Hematopoietic multipotent progenitor cell treated with erythropoietin and hydrocortisone succinate and interleukin-3 and kit ligand, for 15 days (in vitro differentiated cells): ENCODE measurements at places on chromosomes 13 and 19.

DNA sequence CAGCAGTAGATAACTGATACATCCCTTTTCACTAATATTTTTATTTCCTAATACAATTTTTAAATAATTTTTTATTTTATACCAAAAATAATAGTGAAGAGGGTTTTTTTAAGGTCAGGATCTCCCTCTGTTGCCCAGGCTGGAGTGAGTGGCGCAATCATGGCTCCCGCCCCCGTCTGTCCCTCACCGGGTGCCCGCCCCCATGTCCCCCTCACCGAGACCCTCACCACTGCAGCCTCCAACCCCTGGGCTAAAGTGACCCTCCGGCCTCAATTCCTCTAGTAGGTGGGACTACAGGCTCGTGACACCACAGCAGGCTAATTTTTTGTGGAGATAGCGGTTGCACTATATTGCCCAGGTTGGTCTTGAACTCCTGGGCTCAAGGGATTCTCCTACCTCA, 17.8 kb upstream of the ZNF846 start:
- DNase-seq: no peak

- no peak for DNase-seq
These were observed 320.2 kb downstream of the TBC1D4 start for GRCh38 chr13:75161804-75162203.

GRCh38 chr19:13962699-13963602, 10.6 kb downstream of the DCAF15 start:
- no peak for DNase-seq

GRCh38 chr13:90455823-90456222, 891.7 kb upstream of the MIR17HG start:
- DNase-seq: no peak

DNA sequence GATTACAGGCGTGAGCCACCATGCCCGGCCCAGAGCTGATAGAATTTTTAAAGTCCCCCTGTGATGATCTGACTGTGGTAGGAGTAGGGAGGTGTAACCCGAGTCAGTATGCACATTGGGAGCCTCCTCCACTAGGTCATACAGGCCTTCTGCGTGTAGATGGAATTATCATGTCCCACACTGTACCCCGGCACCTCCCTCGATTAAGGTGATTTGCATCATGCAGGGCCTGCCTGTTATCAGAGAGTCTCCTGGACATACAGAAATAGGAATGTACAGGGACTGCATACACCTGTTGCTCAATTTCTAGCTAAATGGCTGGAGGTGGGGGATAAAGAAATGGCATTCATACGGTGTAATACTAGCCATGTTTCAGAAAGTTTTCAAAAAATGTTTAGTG, 922 bp upstream of the ERVK3-1 start:
- no peak for DNase-seq

DNA sequence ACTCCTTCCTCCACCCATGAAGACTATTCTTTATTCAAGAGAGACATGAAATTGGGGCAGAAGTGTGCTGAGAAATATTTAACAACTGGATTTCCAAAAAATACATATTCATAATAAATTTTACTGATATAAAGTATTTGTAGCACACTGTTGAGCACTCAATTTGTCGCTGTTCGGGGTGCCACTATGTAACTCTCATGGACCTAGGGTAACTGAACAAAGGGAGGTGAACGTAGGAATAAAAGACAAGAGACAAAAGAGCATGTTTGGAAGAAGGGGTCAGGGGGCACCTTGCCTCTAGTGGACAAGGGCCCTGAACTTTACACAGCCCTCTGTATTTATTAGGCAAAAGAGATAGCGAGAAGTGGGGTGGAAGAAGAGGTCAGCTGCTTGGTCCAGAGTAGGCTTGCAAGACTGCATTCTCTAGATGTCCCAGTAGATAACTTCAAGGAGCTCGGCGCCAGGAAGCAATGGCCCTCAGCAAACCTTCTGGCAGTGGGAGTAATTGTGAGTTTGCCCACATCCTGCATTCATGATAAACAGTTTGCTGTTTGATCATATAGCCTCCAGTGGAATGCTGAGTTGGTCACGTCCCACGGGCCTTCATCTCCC, 4.5 kb upstream of the ZNF175 start:
- no peak for DNase-seq

- DNase-seq: no peak
These were observed 1.6 kb upstream of the KMT2B start for GRCh38 chr19:35715981-35716800.

DNA sequence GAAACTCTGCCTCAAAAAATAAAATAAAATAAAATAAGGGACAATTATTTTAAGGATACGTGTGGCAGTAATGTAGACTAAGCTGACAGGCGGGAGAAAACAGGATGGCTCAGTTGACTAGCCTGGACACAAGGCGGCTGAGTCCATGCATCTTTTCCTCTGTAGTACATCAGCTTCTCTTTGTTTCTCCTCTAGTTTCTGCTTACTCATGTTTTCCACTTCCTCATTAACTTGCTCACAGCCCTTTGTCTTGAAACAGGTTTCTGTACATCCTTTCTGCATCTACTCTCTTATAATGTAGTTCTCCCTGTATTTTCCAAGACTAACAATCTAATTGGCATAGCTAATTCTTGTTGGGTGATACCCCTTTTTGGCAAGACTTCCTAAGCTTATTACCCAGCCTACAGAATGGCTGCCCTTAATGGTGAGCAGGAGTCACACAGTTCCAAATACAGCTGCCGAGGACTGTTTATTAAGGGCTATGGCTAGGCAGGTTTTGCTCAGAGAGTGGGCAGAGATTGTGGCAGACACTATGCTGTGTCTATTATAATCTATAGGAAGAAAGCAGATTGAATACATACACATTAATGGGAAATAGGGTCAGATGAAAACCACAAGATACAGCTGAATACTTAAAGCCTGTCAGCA, 58.7 kb upstream of the KLF5 start:
- DNase-seq: no peak

- DNase-seq: no peak
These were observed 100.1 kb upstream of the CLDN10 start for GRCh38 chr13:95452375-95452774.

GRCh38 chr19:38898788-38899446, 501 bp downstream of the SIRT2 start:
- DNase-seq: no peak

GRCh38 chr13:99722931-99723330, 221.7 kb downstream of the TM9SF2 start:
- no peak for DNase-seq

DNA sequence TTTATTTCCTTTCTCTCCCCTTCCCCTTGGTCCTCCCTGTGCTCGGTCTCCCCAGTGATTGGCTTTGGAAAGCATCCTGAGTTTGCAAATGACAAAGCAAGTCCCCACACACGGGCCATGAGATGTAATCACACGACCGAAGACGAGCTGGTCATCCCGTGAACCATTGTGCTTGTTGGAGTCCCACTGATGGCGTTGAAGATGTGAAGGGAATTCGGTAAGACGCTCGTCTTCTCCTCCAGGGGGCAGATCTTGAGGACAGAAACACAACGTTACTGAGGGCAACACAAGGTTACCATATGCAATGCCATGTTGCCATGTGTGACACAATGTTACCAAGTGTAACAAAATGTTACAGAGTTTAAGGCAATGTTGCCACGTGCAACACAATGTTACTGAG, 42.0 kb upstream of the SLC15A1 start:
- no peak for DNase-seq

DNA sequence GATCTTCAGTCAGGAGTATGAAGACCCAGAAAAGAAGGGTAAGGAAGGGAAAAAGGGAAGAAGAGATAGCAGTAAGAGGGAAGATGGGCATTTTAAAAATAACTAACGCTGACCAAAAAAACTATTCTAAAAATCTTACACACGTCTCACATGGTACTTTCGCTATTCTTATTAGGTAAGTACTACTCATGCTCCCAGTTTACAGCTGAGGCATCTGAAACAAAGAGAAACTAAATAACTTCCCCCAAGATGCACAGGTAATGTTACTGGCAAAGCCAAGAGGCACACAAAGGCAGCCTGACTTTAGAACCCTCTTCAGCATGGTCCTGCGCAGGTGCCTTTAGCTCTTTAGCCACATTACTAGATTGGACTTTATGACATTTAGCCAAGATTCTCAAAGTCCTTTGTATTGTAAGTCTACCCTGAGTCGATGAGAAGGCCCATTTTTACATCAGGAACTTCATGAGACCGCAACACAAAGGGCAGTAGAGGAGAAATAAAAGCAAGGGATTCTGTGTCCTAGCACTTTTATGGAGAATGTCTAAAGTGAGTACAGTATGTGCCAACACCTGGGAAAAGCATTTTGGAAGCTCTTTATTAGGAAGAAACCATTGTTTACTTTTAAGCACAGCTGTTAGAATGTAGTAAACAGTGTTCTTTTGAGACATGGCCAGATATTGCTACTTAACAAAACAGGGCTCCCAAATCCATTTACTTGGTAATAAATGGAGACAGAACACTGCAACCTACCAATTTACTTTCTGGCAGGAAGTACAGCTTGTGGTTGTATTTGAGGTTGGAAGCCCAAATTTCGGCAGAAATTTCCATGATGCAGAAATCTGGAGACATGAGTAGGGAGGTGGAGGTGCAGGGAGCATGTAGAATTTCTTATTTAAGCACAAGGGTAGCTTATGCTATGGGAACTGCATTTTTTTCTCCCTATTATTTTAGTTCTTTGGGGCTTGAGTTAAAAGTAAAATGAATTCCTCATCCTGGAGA, 250.7 kb downstream of the KCTD12 start:
- DNase-seq: no peak

GRCh38 chr19:6677883-6678689, 8.1 kb upstream of the TNFSF14 start:
- DNase-seq: peak; percentile 9

- no peak for DNase-seq
These were observed 178.8 kb upstream of the KL start for GRCh38 chr13:32837307-32837972.
